OCI-M1 (cell line): ENCODE measurements at places on chromosomes 1 and 21.

DNA sequence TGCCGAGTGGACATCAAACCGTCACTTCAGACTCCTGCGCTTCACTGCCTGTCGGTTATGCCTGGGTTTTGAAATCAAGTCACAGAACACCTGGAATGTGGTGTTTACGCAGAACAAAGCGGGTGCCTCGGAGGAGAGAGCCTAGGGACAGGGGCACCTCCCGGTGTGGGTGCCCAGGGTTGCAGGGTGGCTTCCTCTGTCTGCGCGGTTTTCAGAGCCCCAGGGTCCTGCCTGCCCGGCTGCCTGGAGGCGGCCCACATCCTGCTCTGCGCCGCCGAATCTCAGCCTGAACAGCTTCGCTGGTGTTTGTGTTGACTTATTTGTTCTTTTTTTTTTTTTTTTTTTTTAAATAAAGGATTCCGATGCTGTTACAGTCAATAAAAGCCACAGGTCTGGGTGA, 113.5 kb upstream of the COL6A1 start:
- no peak for DNase-seq

DNA sequence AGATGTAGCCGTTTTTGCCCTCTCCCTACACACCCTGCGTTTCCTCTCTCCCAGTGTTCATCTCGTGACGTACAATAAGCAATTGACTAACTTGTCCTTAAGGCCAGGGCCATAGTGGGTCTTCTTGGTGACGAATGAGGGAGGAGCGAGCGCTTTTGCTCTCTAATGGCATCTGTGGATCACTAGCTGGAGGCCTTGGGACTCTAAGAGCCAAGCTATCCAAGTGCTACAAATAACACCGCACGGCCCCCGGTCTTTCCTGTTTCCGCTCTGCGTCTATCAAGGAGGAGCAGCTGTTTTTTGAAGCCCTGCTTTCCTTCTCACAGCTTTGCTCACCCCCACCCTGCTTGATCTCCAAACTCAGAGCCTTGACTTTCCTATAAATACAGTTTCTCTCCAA, 25.2 kb downstream of the EVA1C start:
- no peak for DNase-seq

GRCh38 chr1:209544098-209544497, 39.4 kb upstream of the CAMK1G start:
- no peak for DNase-seq

DNA sequence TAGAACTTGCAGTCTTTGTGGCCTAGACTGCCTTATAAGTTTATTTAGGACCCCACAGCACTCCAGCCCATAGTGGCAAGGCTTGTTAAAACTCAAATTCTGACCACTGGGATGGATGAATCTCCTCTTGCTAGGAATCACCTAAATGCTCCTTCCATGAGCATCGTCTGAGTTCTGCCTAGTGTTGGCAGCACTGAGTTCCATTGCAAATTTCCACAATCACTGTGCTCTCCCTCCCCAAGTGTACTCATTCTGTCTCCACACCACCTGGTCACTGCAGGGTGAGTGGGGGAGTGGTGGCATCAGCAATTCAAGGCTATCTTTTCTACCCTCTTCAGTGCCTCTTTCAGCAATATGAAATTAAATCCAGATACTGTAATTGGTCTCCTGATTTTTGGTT, 46.7 kb upstream of the PTBP2 start:
- DNase-seq = no peak

DNA sequence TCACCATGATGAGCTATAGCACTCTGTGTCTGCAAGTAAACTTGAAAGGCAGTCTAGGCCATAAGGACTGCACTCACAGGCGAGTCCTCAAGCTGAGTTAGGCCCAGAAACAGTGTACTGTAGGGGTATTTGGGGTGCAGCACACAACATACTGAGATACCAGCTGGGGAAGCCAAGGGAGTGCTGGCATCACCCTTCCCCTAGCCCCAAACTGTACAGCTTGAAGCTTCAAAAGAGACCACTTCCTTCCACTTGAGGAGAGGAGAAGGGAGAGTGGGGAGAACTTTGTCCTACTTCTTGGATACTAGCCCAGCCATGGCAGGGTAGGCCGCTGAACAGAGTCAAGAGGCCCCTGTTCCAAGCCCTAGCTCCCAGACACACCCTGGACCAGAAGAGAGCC, 24.2 kb upstream of the SNX7 start:
- no peak for DNase-seq
